NCI-H69 (cell line): ENCODE measurements at places on chromosomes 16 and 17.

- DNase-seq = no peak
These were observed 7.9 kb downstream of the TIMM22 start for GRCh38 chr17:1004769-1005295.

GRCh38 chr17:14712611-14713021, 411.7 kb downstream of the HS3ST3B1 start:
- DNase-seq = no peak

DNA sequence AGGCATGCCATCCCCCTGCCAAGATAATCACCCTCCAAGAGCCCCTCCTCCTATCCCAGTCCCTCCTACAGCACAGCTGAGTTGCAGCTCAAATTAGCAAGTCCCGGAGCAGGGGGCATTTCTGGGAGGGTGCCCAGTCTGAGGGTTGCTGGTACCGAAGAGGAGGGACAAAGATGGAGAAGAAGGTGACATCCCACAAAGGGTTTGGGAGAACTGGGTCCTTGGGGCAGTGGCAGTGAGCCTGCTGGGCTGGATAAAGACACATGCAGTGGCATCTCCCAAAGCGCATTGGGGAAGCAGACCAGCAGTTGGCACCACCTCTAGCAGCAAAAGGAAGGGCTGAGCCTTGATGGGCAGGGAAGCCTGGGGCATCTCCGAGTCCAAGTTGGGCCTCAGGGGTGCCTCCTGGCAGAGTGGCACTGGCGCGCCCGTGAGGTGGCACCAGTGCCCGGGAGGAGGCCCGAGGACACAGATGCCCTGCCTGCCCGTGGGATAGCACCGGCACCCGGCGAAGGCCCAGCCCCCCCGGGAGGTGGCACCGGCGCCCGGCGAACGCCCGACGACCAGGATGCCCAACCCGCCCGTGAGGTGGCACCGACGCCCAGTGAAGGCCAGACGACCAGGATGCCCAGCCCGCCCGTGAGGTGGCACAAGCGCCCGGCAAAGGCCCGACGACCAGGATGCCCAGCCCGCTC, 622 bp downstream of the TOM1L2 start:
- peak; percentile 31 for DNase-seq

- no peak for DNase-seq
These were observed 967 bp upstream of the DHX58 start for GRCh38 chr17:42113293-42114069.

- DNase-seq = no peak
These were observed 29.0 kb downstream of the IL21R start for GRCh38 chr16:27430923-27431484.

DNA sequence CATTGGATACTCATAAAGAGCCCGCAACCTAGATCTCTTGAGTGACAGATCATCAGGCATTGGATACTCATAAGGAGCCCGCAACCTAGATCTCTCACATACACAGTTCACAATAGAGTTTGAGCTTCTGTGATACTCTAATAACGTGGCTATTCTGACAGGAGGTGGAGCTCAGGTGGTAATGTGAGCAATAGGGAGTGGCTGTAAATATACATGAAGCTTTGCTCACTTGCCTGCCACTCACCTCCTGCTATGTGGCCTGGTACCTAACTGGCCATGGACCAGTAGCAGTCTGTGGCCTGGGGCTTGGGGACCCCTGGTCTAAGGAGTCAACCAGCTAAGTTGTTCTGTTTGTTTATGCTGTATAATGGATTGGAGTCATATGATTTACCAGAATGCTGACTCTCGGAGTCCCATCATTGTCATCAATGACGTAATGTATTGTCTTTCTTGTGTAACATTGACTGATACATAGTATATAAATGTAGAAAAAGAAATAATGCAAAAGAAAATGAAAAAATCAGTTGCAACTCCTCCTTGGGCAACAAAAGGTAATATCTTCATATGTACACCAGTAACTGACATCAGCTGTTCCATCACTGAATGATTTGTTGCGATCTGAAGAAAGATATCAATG, 17.5 kb downstream of the ABCA9 start:
- DNase-seq = no peak

- DNase-seq = no peak
These were observed 13.3 kb upstream of the EVPL start for GRCh38 chr17:76040376-76040775.

DNA sequence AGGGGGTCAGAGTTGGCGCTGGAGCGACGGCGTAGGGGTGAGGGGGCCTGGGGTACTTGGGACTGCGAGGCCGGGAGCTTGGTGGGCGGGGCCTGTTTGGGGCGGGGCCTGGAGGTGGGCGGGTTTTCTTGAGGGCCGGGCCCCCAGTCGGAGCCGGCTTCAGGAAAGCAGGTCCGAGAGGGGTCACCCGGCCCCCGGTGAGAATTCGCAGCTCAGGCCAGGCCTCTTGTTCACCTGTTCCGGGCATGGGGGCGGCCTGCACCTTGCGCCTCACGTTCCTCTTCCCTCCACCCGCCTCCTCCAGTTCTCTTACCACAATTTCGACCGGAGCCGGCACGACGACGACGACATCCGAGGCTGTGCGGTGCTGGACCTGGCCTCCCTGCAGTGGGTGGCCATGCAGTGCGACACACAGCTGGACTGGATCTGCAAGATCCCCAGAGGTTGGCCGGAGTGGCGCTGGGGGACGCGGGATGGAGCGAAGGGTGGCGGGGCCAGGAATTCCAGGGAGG, 52.5 kb downstream of the MRC2 start:
- DNase-seq = no peak

- DNase-seq = peak; percentile 14
These were observed 15.3 kb downstream of the NLK start for GRCh38 chr17:28057731-28058246.

DNA sequence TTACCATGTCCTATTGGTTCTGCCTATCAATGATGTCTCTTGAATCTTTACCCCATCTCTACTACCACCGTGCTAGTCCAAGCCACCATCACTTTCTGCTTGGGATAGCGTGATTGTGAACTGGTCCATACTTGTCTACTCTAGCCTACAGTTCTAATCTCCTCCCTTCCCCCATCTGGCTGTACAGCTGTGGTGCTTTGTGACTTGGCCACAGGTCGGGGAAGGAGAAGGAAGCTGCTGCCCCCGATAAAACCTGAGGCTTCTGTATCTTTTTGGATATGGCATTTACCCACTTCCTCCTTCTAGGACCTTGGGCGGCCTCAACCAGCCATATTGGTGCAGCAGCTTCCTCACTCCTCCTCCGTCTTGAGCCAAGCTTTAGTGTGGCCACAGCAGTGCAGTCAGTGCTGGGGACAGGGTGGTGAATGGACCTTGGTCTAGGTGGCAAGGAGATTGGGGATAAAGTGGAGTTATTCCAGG, 314 bp upstream of the ITGA2B start:
- no peak for DNase-seq

- no peak for DNase-seq
These were observed 9.5 kb upstream of the CMIP start for GRCh38 chr16:81435103-81435502.

DNA sequence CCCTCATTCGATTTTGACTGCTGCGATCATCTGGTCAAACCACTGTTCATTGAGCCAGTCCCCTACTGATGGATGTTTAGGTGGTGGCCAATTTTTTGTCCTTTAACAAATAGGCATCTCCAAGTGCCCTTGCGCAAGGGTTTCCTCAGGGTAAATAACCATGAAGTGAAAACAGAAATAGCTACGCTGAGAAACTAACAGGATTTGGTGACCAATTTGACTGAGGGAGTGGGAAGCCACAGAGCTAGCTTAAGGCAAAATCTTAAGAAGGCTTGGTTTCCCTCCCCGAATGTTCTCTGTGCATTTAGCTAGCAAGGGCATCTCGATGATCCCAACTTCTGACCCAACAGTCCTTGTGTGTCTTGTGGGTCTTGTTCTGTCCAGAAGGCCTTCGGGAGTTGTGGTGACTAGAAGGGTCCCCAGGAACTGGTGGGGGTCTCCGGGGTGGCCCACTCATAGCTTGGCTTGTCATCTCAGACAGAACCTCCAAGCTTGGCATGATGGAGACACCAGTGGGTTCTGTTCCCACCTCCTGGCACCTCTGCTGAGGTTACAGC, 117.2 kb downstream of the SOCS1 start:
- DNase-seq = no peak

- no peak for DNase-seq
These were observed 5.0 kb downstream of the SGCA start for GRCh38 chr17:50170662-50171370.

- DNase-seq = no peak
These were observed 34.1 kb downstream of the AXIN2 start for GRCh38 chr17:65527381-65527780.

DNA sequence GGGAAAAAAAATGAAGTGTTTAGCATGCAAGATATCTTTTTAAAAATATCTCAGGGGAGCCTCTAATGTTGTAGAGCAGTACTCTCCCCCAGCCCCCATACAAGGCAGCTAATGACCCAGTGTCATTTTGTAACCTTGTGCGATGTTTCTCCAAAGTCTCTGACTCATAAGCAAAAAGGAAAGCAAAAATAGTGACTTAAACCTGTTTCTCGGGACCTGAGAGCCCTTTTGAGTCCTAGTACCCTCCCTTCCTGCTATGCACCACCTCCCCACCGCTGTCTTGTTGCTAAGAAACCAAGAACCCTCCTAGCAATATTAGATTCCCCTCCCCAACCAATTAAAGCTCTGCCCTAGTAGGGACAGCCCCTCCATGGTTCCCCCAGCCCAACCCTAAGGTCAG, 2.8 kb downstream of the MYCBPAP start:
- DNase-seq = peak; percentile 35

DNA sequence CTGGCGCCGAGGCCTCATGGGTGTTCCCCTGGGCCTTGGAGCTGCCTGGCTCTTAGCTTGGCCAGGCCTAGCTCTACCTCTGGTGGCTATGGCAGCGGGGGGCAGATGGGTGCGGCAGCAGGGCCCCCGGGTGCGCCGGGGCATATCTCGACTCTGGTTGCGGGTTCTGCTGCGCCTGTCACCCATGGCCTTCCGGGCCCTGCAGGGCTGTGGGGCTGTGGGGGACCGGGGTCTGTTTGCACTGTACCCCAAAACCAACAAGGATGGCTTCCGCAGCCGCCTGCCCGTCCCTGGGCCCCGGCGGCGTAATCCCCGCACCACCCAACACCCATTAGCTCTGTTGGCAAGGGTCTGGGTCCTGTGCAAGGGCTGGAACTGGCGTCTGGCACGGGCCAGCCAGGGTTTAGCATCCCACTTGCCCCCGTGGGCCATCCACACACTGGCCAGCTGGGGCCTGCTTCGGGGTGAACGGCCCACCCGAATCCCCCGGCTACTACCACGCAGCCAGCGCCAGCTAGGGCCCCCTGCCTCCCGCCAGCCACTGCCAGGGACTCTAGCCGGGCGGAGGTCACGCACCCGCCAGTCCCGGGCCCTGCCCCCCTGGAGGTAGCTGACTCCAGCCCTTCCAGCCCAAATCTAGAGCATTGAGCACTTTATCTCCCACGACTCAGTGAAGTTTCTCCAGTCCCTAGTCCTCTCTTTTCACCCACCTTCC, 7.9 kb downstream of the HIRIP3 start:
- DNase-seq = no peak

GRCh38 chr17:19237389-19238166, 412 bp downstream of the EPN2 start:
- peak; percentile 52 for DNase-seq

DNA sequence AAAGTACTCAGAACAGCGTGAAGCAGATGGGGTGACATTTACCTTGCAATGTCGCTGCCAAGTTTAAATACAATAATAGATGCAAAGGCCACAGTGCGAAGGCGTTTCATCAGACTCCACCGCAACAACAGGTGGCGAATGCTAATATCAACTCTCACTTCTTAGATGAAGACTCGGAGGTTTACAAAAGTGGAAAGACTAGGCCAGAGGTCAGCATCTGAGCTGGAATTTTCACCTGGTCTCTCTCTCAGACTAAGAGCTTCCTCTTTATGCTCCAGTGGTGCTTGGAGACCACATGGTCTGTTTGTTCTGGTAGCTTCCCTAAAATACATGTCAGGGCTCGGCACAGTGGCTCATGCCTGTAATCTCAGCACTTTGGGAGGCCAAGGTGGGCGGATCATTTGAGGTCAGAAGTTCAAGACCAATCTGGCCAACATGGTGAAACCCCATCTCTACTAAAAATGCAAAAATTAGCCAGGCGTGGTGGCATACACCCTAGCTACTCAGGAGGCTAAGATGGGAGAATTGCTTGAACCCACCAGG, 169.1 kb downstream of the XYLT1 start:
- DNase-seq = no peak

- DNase-seq = peak; percentile 84
These were observed 41.4 kb upstream of the CIBAR2 start for GRCh38 chr16:85153656-85154091.

DNA sequence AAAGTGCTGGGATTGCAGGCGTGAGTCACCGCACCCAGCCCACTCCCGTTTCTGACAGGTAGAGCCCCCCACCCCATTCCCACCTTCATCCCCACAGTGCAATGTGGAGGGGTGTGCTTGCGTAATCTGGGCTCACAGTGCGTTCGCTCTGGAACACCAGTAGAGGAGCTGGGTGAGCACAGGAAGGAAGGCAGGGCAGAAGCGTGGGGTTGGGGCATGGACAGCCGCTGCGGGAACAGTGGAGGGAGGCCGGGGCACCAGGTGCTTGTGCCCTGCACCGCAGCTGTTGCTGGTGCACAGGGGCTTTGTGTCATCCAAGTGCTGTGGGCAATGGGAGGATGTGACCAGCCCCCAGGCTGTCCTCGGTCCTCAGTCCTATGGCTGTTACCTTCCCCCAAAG, 24.7 kb downstream of the KDM8 start:
- no peak for DNase-seq

DNA sequence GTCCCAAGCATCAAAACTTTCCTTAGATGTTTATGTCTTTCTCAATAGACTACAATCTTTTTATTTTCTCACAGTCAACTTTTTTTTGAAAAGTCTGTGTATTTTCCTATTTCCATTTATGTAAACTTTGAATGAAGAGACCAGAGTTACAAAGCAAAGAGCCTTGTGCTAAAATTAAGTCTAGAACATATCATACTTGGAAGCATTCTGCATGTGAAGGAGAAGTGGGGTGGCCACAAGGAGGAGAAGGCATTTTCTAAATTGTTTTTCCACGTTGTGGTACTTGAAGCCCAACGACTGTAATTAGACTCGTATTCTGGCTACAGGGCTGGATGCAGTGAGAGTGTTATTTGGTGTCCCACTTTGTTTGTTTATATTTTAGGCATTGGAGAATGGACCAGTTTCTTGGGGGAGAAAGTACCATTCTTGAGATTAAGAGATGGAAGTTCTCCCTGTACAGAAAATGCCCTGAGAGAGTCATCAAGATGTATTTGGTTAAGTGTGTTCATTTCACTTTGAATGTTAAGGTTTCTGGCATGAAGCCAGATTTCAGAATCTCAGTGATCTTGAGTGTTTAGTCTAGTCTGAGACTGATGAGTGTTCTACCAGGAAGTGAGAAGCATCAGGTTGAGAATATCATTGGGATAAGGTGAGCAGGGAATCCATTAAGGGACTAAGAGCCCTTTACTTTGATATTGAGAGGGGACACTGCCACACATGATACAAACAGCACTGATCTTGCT, 71.6 kb downstream of the MAP2K6 start:
- DNase-seq = peak; percentile 5

GRCh38 chr17:57726213-57726790, 18.8 kb downstream of the CCDC182 start:
- DNase-seq = peak; percentile 93

- no peak for DNase-seq
These were observed at the start of gene GJD3 for GRCh38 chr17:40364121-40364861. Gene GJD3 (minus strand): TSS chr17:40364737. CDS start chr17:40363815, 922 bp downstream.

- DNase-seq = no peak
These were observed 61.5 kb downstream of the WSB1 start for GRCh38 chr17:27355419-27355818.
